Activated naive CD4-positive, alpha-beta T cell treated with anti-CD3 and anti-CD28 coated beads for 36 hours (primary cell): ENCODE measurements at places on chromosomes 13 and 19.
A peak's percentile ranks its signal among the peaks of the same experiment; 100 is the strongest.

GRCh38 chr19:15368798-15369593 lies 10.6 kb downstream of the AKAP8 start:
- DNase-seq = no peak

DNA sequence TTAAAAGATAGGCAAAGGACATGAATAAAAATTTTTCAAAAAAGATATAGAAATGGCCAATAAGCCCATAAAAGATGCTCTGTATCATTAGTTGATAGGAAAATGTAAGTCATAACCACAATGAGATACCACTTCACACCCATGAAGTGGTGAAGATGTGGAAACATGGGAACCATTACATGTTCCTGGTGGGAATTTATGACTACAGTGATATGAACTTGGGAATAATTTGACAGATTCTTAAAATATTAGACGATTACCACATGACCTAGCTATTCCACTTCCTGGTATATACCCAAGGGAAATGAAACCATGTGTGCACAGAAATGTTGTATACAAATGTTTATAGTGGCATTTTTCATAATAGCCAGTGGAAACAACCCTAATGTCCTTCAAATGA lies 232.2 kb downstream of the GGACT start:
- no peak for DNase-seq

- DNase-seq = peak; percentile 85
These were observed 500 bp downstream of the PGLS start for GRCh38 chr19:17511724-17512573.

GRCh38 chr19:16425993-16426392 lies 45.8 kb downstream of the EPS15L1 start:
- DNase-seq = no peak

DNA sequence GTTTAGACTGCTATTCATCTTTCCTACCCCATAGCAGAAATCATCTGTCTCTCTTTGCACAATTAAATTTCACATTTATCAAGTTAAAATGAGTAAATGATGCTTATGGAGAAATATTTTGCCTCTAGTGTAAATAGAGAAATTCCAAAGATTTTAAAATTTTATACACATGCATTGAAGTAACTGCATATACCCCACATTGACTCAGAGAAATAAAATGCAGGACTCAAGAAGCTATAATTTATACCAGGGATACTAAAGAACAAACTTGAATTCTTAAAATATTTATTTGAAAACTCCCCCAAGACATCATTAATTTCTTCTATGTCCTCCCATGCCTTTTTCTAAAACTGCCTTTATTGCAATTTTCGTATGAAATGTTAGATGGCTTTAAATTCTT lies 165.8 kb downstream of the DIAPH3 start:
- no peak for DNase-seq

GRCh38 chr13:110887597-110888333 lies 27.1 kb downstream of the ANKRD10 start:
- DNase-seq = no peak

DNA sequence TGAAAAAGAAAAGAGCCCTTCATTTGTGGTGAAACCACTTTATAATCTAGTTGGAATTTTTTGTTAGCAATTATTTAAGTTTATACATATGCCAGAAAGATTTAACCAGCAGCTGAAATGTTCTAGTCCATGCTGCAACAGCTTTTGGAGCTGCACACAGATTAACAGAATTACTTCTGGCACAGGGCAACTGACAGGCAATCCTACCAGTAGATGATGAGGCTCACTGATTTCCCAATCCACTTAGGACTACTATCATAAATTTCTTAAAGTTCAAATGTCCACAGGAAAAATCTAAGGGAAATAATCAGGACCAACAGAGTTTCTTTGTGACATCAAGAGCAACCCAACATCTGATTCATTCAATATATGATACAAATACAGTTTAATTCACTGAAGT lies 78.8 kb downstream of the CRYL1 start:
- no peak for DNase-seq

DNA sequence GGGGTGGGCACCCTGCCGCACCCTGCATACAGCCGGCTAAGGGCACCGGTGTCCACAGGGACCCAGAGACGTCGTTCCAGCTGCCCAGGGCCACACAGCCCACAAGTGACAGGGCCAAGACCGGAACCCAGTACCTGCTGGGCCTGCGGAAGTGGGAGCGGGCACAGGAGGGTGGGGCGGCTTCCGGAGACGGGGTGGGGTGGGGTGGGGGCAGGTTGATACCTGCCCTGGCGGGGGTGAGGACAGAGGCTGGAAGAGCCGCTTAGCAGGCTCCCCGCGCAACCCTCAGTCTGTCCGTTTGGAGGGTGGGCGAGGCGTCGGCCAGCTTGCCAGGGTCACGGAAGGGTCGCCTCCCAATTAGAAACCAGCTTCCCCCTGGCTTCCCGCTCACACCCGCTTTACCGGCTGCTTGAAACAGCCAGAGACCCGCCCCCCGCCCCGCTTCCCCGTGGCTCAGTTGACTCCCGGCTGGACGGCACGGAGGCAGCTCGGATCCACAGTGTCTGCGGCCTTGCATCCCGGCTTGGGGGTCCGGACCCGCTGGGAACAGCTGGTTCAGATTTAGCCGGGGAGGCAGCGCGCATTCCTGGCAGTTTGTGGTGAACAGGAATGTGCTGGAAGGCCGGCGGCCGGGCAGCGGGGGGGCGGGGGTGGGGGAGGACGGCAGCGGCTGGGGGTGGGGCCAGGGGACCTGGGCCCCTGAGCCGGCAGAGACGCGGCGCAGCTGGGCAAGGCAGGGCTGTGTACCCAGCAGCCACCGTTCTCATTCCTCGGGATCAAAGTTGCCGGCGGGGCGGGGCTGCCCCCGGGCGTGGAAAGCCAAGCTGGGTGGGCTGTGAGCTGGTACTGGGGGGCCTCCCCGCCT lies 1.9 kb downstream of the CNN2 start:
- DNase-seq = peak; percentile 69

- no peak for DNase-seq
These were observed 17.6 kb upstream of the POSTN start for GRCh38 chr13:37616131-37616530.
